ENCODE measurements at places on chromosomes 7 and 10. TPM values are rescaled to one million over a fixed set of nuclear protein-coding genes. Genes with fewer than 3 reads are reported as not detected.
A peak's percentile ranks its signal among the peaks of the same experiment; 100 is the strongest.

The METTL27 gene
- polyA plus RNA-seq: 0.45 TPM

DNA sequence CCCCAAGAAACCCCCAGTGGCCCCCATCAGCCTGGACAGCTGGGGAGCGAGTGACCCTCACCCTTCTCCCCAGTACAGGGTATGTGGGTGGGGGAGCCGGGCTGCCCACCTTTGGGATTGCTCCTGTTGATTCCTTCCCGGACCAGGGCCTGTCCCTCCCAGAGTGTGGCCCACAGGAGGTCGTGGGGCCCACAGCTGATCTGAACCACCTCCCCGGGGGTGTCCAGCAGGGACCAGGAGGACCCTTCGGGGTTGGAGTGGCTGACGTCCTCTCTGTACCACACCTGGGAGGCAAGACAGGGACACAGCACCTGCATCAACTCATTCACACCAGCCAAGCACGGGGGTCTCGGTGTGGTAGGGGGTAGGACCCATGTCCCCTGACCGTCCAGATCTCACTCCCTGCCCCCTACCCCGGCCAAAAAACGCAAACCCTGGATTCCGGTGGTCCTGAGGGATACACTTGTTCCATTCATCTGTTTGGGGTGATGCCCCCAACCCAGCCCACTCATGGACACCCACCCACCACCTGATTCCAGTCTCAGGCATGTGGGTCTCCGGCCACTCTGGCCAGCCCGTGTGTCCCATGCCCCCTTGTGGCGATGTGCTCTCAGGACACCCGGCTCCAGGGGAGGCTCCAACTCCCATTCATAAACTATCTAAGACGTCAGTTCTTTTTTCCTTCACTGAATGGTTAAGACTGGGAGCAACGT, 10.9 kb downstream of the TECPR1 start:
- DNase-seq: no peak

The NUDCD3 gene
- polyA plus RNA-seq: 56.4 TPM

DNA sequence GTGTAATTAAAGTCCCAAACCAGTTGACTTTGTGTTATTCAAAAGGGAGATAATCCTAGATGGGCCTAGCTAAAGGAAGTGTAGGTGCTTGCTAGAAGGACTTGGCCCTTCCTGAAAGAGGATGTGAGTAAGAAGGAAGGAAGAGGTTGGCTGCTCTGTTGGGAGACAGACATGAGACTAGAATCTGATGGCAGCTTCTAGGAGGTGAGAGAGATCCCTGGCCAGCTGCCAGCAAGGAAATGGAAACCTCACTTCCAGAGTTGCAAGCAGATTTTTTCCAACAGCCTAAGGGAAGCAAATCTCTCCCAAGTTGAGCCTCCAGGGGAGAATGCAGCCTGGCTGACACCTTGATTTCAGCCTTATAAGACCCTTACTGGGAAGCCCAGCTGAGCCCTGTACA, 368.4 kb upstream of the ZMIZ1 start:
- no peak for DNase-seq

DNA sequence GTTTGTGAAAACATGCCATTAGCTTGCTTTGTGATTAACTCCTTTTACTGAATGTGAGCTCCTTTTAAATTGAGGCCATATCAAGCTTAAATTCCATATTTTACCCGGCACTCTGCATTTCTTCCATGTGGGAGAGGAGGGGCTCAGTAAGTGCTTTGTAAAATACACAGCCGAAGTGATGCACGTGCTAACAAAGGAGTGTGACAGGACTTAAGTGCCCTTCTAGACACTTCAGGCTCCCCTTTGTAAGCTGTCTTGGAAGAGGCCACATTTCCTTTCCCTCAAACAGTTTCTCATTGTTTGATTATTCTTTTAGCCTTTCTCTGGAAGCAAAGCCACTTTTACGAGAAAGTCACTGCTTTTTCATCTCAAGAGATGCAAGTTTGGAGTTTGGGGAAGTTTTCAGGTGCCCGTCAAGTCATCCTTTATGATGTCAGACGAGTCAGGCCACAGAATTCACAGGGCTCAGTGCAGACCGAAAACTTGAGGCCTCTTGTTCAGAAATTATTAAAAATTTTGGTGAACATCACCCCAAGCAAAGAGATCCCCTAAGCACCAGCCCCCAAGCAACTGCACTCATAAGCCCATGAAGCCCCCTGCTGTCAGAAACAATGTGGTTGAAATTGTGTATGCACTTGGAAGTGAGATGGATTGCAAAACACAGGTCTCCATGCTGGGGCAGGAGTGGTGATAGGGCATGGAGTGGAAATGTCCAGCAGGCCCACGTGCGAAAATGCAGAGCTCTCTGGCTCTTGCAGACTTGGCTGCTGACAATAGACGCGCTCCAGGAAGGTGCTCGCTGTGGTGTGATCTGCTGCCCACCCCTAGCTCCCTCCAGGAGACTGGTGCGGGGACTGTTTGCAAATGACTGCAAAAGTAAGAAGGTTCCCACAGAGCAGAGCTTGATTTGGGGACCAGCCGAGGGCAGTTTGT, 11.5 kb downstream of the IKZF1 start:
- no peak for DNase-seq

DNA sequence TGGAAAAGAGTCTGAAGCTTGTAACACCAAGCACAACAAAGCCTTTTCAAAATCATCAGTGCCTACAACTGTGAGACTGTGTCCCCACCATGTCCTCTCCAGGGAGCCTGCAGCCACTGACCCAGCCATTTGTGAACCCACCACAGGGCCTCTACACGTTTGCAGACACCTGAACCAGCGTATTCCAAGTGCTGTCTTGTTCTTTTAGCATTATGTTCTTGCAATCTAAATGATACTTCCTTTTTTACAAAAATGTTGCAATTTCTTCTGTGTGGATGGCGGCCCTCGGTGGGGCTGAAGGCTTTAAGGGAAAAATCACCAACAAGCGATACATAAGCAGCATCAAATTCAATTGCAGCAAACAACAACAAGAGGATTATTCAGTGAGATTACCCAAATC, 403.2 kb upstream of the MGMT start:
- DNase-seq: no peak

The GPER1 gene
- 9.4 TPM for polyA plus RNA-seq

- DNase-seq: no peak
Observed at GRCh38 chr7:147304376-147304775, 1187.8 kb downstream of the CNTNAP2 start.

DNA sequence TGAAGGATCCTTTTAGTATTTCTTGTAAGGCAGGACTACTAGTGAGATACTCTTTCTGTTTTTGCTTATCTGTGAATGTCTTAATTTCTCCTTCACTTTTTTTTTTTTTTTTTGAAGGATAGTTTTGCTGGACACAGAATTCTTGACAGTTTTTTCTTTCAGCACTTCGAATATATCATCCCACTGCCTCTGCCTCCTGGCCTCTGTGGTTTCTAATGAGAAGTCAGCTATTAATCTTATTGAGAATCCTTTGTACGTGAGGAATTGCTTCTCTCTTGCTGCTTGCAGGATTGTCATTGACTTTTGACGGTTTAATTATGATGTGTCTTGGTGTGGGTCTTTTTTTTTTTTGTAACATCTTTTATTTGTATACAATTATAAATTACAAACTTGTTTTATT, 12.6 kb upstream of the WAC start:
- no peak for DNase-seq

DNA sequence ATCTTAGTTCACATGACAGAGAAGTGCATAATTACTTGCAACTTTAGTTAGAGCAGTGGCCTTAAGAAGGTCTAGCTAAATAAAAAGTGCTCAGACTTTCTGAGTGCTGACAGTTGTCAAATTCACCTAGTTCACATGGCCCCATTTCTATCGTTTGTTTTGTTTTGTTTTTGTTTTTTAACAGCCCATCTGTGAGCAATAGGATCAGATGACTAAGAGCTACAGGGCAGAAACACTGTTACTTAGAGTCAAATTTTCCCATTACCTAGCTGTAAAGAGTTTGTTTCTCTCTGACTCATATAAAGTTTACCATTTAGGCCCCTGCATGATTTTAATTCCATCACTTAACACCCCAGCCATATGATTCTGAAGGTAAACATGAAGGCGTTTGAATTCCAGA, 18.8 kb downstream of the CAV1 start:
- no peak for DNase-seq

DNA sequence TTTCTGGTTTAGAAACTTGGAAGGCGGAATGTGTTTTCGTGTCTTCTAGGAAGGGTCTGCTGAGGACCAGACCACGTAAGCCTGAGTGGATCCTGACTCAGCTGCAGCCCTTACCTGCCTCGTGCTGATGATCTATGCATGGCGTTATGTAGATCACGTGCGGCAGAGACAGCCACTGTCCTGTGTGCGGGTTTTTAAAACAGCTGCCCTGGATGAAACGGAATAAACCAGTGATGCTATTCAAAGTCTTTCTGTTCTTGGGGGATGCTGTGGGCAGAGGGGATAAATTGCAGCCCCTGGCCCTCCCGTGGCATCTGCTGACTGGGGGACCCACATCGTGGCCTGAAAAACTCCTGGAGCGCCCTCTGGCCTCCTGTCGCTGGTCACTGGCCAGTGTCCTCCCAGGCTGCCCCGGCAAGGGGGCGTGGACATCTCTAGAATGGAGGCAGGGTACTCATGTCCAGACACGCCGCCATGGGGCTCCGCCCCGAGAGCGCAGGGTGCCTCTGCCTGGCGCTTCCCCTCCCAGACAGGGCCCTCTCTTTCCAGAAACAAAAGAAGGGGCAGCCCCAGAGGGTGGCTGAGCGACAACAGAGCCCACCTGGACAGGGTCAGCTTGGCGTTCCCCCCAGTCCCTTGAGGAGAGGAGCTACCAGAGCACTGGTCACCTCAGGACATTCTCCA, 13.2 kb downstream of the ALKBH4 start:
- no peak for DNase-seq

DNA sequence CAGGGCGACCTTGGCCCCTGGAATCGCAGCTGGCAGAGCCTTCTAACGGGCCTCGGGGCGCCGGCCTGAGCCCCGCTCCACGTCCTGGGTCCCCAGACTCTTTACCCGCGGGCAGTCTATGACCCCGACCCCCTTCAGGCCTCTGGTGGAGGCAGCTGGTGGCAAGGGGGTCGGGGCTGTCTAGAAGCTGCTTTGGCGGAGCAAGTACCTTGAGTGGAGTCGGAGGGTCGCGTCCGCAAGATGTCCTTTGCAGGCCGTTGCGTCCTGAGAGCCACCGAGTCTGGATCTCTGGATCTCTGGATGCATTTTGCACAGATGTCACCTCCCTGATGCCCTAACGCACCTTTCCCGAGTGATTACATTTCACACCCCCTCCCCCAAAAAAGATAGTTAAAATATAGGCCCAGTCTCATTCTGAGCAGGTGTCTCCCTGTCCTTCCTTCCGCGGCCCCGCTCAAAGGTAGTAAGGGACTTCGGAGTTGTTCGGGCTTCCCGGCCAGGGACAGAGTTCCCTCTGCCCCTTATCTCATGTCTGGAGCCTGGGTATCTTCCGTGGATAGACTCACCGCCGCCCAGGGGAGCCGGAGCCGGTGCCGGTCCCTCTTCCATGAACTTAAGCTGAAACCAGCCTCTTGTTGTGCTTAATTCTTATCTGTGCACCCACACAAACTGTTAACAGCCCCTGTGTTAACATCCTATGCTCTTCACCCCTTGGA, 457 bp downstream of the ACADSB start:
- DNase-seq: no peak

The ETV1 gene
- 12.8 TPM for polyA plus RNA-seq

DNA sequence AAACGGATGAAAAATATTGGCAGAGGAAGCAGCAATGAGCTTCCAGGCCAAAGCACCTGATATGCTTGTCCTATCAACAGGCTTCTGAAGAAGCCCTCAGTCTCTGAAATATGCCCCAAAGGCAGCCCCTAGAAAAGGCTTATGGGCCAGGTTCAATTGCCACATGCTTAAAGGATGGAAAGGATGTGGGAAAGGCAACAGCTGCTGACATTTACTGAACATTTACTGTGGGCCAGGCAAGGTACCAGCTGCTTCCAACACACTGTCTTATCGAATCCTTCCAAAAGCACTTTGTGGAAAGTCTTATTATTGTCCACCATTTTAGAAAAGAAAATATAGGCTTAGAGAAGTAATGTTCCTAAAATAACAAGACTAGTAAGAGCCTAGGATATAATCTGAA, 56.5 kb downstream of the DOCK4 start:
- no peak for DNase-seq

GRCh38 chr7:78635026-78635793, 818.3 kb downstream of the MAGI2 start:
- DNase-seq: no peak

DNA sequence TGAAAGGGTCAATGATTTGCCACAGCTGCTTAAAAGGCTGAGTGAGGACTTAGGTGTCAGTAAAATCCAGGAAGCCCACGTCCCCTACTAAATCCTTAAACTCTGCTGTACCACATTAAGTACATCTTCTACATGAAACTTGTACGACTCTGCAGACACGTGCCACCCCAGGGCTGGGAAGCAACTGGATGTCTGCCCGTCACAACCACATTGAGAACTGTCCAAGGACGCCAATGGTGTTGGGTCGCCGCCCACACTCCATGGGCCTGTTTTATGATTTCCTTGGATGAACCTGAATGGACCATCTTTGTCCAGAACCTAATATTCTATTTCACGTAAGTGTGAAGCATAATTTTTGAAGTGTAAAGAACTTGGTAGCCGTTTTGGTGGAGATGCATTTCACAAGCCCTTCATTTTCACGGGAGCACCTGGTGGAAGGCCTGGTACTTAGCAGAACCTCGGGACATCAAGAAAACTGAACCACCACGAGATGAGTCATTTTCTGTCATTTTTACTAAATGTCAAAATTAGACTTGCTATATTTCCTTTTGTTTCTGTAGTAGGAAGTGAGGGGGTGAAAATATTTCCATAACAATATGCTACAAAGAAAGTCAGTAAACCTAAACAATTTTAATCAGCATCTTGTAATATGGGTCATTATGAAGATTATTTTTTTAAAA, 134.9 kb downstream of the SFMBT2 start:
- DNase-seq: no peak

The FZD1 gene
- polyA plus RNA-seq: 14.2 TPM

- no peak for DNase-seq
Observed at GRCh38 chr7:25860275-25861163, 291.5 kb upstream of the NFE2L3 start.

DNA sequence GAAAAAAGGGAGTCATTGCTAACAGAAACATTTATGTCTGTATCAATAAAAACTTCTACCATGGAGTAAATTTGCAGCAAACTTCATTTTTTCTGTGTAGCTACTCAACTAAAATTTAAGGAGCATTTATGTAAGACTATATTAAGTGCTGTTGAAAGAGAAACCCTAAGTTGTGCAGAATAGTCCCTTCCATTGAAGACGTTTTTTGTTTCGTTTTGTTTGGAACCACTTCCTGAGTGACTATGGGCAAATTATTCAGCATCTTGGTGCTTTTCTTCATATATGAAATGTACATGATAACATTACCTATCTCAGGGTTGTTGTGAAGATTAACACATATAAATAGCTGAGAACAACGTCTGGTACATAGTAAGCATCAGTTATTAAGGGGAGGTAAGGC, 24.3 kb downstream of the SEM1 start:
- no peak for DNase-seq

- DNase-seq: no peak
Observed at GRCh38 chr7:39526666-39527065, 39.5 kb upstream of the YAE1 start.

GRCh38 chr10:69974551-69975155, 78.0 kb upstream of the MACROH2A2 start:
- DNase-seq: peak; percentile 73

The KIF11 gene
- polyA plus RNA-seq: 21.4 TPM
